Stimulated activated CD4-positive, alpha-beta T cell treated with anti-CD3 and anti-CD28 coated beads, TNF-alpha, amount 100 ng/mL, for 1 hour (primary cell): ENCODE measurements at places on chromosomes 1 and 21.

- no peak for DNase-seq
Observed at GRCh38 chr1:21865609-21865942, 53.5 kb downstream of the LDLRAD2 start.

- DNase-seq, result no peak
Observed at GRCh38 chr21:26933448-26933847, 33.4 kb downstream of the ADAMTS5 start.

GRCh38 chr1:207892764-207893163 is 18.2 kb downstream of the CD34 start:
- no peak for DNase-seq

DNA sequence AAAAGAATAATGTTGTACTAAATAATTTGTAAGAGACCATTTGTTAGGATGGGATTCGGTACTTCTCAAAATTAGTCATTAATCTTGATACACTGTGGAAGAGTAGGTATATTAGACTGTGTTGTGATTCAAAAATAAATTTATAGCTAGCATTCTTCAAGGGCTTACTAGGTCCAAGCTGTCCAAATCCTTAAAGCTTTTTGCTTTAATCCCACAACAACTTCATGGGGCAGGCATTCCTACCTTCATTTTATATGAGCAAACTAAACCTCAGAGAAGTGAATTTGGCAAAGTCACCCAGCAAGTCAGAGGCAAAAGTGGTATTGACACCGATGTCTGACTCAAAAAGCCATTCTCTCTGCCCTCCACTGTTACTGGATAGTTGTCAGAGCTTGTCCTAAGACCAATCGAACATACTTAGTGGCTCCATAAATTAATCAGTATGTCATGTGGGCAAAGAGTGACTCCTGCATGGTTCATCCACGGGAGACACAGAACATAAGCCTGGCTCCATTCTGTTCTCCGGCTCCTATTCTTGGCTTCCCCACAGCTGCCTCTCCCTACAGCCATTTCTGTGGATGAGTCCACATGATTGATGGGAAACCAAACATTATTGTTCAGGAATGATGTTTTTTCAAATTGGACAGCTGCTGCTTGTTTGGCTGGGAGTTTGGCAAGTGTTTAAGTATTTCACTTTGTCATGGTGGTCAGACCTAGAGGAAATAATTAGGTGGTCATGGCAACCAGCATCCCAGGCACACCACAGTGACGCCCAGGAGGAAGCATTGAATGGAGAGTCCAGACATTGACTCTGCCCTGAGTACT is 133.4 kb upstream of the FGGY start:
- no peak for DNase-seq

- no peak for DNase-seq
Observed at GRCh38 chr1:199512037-199512710, 515.3 kb upstream of the NR5A2 start.

DNA sequence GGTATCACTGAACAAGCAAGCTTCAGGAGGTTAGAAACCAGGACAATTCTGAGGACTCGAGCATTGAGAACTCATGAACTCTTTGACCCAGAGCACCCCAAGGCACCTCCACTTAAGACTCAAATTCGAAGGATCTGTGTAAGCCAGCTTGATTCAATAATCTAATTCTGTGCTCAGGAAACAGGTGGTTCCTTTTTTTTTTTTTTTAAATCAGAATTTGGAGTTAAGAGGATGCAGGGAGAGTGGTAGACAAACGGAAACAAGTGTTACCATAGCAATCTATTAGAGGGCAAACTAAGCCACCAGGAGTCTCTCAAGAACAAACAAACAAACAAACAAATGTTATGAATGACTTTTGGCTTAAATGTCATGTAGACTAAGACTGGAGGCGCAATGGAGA is 53.8 kb upstream of the DPH5 start:
- DNase-seq, result no peak

DNA sequence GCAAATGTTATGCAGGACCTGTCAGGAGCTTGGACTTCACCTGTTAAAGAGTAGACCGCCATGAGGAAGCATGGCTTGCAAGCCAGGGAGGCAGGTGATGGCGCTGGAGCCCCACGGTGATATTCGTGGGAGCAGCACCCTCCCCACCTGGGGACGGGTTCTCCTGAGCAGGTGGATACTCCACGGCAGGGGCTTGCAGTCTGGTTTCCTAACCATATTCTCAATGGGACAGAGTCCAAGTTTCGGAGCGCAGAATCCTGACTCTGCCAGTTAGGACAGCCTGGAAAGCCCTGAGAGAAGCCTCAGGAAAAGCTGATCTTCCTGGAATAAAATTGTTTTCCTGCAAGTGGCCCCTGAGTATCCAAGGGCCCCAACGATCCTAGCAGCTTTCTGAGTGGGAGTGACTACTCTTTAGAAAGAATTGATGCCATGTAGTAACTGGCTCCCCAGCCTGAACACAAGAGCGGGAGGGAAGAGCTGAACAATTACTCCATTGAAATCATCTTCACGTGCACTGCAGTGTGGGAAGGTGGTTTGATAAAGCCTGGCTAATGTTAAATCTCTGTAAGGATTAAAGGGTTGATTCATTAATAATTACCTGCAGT is 146.3 kb upstream of the RAB4A start:
- no peak for DNase-seq

DNA sequence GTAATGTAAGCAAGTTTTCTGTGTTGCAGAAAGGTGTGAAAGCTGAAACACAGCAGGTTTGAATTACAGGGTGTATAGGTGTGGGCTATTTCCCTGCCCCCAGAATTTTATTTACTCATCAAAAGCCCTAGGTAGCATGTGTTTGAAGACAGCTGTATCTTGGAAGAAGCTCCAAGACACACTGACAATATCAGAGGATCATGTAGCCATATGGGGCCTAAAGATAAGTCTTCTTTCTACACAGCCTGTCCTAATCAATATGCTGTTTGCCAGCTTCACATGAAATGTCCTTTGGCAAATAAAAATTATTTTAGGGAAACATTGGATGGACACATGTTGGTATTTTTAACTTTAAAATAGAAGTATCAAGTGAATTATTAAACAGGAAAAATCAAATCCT is 17.5 kb upstream of the SUCO start:
- DNase-seq, result no peak

DNA sequence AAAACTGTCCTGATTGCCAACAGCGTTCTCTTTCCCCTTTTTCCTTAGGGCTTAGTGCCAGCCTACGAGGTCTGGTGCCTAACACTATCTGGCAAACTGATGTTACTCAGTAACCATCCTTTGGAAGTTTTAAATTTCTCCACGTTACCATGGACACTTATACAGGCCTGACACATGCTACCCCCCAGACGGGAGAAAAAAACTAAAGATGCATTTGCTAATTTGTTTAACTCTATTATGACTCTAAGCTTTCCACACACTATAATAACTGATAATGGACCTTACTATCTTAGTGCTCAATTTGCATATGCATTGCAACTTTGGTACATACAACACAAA is 36.8 kb downstream of the CLCA1 start:
- DNase-seq, result no peak

GRCh38 chr1:156540955-156541354 is 31.4 kb downstream of the IQGAP3 start:
- DNase-seq, result no peak

DNA sequence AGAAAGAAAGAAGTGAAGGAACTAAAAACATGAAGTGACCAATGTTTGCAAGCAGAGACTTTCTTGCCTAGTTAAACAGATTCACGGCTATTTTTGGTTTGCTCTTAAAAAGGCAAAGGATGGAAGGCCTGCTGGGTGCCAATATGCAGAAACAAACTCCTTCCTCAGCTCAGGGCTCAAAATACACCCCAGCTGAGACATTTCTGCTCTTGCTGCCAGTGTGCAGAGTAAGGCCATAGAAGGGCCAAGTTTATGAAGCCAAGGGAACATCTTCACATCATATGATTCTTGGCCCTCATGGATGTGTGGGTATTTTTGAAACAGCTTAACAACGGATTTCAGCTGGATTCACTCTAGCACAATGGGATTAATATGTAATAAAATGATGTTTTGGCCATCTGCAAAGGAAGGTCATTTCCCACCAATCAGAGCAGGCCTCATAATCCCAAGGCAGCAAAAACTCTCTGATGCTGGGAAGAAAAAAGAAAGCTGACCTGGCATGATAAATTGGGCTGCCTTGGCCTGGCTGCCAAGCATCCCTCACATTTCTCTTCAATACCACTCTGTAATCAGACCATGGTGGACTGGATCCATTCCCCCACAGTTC is 70.7 kb downstream of the CAPZB start:
- DNase-seq, result no peak

GRCh38 chr1:110787328-110788071 is 85.4 kb upstream of the CD53 start:
- DNase-seq, result no peak

DNA sequence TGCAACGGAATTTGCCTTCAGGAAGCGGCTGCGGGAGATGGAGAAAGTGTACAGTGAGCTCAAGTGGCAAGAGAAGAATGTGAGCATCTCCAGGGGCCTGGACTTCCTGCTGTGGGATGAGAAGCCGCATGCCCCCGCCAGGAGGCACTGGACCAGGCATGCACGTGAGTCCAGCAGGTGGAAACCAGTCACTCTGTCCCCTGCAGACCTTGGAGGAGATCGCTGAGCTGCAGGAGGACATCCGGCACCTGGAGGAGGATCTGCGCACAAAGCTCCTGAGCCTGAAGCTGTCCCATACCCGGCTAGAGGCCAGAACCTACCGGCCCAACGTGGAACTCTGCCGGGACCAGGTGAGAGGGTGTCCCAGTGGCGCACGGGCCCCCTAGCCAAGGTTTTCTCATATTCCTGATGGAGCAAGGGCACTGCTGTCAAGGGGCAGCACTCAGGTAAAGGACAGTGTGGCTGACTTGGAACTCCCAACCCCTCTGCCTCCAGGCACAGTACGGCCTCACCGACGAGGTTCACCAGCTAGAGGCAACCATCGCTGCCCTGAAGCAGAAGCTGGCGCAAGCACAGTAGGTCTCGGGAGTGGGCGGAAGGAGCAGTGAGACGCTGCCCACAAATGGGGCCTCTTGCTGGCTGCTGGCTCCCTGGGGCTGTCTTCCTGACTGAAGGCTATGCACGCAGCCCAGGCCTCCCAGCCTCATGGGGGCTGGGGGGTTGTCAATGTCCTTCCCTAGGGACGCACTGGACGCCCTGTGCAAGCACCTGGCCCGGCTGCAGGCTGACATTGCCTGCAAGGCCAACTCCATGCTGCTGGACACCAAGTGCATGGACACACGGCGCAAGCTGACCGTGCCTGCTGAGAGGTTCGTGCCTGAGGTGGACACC is 1.2 kb upstream of the ADPRS start:
- DNase-seq, result no peak

DNA sequence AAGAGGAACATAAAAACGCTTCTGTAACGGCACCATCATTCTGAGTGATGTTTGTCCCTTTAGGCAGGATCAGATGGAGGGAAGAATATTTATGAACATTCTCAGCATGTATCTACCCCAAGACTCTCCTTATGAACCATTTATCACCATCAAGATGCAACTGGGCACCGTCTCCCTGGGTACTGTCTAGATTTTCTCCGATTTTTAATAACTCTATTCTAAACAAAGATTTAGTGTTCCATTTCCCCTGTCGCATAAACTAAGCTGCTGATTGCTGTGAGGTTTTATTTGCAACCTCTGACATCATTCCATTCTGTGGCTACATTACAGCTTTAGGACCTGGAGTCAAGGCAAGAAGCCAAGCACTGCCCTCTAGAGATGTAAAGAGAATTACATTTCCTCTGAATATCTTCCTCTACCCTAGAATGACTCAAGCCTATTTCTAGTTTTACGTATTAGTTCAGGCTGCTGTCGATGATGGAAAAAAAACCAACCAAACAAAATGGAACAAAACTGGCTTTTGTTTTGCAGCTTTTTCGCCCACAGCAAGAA is 130.1 kb upstream of the MAP1LC3C start:
- no peak for DNase-seq

DNA sequence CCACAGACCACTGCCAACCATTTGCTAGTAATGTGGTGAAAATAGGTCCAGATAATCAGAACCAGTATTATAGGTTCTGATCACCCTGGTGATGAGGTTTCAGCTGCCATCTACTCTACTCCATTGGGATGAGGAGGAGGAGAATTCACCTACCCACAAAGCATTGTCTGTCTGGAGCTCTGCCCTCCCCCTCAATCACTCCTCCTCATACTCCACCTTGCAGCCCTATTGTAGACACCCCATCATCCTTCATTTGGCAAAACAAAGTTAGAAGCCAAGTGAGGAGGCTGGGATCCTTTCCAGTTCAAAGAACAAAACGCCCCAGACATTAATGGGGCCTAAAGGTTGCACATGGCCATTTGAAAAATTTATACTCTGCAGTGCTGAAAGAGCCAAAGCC is 157.4 kb upstream of the L1TD1 start:
- no peak for DNase-seq

DNA sequence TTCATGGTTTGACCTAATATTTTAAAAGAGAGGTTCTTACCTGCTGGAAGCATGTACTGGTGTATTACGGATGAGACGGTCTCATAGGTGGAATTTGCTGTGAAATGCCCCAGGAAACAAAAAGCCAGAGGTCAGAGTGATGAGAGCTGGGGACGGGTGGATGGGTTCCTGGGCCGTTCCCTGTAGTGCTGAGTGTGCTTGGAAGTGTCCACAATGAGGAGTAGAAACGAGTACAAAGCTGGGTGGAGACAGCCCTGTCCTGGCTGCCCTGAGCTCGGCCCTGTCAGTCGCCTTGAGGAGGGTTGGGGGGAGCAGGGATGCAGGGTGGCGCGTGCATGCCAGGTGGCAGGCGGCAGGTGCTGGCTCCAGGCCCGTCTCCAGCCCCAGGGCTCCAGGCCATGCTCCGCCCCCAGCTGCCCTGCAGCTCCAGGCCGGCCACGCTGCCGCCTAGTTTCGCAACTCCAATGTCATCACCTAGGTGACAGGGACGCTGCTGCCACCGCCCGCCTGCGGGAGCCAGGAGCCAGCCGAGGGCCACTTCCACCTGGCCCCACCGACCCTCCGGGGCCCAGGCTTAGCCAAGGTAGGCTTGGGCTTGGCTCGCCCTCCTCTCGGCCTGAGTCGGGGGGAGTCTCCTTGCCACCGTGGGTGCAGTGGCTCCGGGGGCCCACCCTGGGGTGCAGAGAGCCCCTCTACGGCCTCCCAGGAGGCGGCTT is 16.4 kb downstream of the TP73 start:
- no peak for DNase-seq

- no peak for DNase-seq
Observed at GRCh38 chr1:175373786-175374623, 181.4 kb upstream of the KIAA0040 start.
